NCI-H2227 treated with DMSO at 0.1 percent for 48 hours (cell line): ENCODE measurements at places on chromosomes 5 and 9.

- no peak for DNase-seq
These were observed 154.2 kb downstream of the GAPVD1 start for GRCh38 chr9:125415583-125416460.

GRCh38 chr9:69546265-69546664, 125.9 kb downstream of the APBA1 start:
- no peak for DNase-seq

GRCh38 chr9:14307989-14308852, 5.7 kb downstream of the NFIB start:
- DNase-seq = no peak

DNA sequence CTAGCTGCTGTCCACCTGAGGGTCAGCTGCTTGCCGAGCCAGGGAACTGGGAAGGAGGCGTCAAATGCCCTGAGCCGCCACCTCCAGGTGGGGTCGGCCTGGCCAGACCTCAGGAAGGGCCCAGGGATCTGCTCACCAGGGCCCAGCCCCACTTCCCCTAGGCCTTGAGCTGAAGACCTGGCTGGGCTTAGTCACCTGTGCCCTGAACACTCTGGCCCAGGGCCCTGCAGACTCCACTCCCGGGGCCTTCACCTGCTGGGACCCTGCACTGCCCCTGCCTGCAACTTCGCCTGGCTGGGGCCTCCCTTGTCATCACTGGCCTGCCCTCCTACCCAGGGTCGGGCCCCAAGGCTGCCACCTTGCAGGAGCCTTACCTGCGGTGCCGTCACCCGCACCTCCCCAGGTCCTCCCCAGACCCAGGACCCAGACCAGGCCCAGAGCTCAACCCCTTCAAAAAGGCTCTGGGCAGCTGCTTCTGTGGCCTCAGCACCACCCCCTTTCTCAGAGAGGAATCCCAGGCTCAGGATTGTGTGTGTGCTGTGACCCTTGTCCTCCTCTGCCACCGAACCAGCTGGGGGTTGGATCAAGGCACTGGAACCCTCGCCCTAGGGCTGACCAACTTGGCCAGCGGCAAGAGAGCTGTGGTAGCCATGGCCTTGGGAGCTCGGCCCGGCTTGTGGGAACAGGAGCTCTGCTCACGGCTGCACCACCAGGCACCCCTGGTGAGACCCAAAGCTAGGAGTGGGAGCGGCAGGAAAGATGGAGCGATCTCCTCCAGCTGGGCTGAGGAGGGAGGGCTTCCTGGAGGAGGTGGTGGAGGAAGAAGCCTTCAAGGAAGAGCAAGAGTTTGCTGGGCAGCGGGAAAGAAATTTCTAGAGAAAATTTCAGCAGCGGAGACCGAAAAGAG, 1.2 kb upstream of the NELFB start:
- DNase-seq = no peak

GRCh38 chr5:178869577-178869976, 9.8 kb downstream of the ZNF354B start:
- no peak for DNase-seq

DNA sequence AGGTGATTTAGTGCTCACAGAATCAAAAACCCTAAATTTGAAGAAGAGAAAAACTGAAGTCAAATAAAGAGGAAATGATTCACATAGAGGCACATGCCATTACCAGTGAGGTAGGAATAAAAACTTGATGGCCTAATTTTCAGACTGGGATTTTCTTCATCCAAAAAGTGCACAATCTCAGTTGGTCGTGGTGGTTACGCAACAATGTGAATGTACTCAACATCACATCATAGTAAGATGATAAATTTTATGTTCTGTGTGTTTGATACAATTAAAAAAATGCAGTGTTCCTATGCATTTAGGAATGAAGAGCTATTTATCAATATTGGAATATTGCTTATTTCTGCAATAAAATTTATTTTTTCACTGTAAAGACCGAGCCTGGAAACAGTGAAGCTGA, 60.7 kb downstream of the SV2C start:
- no peak for DNase-seq

GRCh38 chr5:169116961-169117461, 183.9 kb downstream of the SLIT3 start:
- no peak for DNase-seq

- no peak for DNase-seq
These were observed 6.3 kb upstream of the UNC5A start for GRCh38 chr5:176803943-176804498.

DNA sequence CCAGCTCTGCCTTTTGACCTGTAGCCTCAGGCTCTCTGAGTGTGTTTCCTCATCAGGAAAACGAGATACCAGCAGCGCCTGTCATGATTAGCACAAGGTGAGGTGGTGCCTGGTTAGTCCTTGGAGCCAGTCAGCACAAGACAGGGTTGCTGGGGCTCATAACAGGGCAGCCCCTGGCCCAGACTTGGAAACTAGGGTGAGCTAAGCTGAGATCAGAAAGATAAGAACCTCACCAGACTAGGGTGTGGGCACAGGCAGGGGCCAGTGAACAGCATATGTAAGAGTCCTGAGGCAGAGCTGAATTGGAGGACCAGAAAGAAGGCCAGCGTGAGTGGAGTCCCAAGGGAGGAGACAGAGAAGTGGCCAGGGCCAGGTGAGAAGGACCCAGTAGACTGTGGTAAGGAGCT, 42.7 kb upstream of the FUBP3 start:
- no peak for DNase-seq

DNA sequence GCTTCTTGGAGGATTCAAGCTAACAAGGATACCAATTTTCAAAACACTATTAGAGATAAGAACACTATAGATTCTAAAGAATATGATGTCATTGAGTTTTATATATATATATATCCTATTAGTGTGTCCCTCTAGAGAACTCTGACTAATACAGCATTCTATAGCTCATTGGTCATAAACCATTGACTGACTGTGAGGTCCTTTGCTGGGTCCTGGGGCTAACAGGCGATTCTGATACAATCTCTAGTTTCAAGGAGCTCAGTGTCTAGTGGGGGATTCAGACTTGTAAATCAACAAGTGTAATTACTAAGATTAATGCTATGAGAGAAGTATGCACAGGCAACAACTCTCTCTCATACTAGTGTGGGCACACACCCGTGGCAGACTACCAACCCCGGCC, 234.5 kb downstream of the DENND1A start:
- DNase-seq = no peak

DNA sequence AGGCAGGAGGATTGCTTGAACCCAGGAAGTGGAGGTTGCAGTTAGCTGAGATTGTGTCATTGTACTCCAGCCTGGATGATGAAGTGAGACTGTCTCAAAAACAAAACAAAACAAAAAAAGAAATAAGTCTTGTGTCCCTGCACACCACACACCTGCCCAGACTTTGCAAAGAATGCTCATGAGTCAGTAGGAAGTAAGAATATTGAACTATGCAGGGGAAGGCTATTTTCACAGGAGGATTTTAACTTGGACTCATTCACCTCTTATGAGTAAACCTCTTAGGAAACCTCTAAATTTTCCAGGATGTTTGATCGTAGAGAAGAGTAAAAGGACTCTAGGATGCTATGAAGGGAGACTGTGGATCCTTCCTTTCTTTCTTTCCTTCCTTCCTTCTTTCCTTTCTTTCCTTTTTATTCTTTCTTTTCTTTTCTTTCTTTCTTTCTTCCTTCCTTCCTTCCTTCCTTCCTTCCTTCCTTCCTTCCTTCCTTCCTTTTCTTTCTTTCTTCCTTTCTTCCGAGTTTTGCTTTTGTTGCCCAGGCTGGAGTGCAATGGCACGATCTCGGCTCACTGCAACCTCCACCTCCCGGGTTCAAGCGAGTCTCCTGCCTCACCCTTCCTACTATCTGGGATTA, 96.7 kb upstream of the CLINT1 start:
- DNase-seq = no peak
